EL (cell line): ENCODE measurements at places on chromosomes 7 and 10.
A peak's percentile ranks its signal among the peaks of the same experiment; 100 is the strongest.

DNA sequence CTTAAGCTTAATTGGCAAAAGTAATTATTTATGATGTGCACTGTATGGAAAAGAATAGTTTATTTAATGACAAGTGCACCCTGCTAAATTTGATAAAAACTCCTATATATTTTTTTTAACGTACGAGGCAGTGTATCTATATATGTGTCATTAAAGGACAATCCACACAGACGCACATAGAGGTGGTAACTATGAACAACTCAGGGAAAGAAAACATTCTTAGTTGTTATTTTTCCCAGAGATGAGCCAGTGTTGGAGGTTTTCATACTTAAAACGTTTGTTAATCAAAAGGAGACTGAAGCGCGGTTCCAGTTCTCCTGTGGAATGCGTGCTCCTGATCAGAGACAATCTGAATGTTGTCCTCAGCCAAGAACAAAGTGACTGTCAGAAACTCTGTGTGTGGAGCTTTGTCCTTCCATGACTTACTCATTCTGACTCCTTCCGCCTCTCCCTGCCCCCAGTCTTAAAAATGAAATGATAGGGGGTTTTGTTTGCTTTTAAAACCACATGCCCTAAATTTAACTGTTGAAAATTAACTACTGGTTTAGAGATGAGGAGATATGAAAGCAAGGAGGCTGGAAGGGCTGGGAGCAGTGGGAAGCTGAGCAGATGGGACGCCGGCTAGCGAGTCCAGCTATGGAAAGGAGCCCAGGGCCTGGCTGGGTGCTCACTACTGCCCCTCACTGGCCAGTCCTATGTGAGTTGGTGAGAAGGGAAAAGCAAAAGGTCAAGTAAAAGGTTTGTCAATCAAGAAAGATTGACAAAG is 99.6 kb downstream of the SVIL start:
- peak; percentile 83 for DNase-seq

DNA sequence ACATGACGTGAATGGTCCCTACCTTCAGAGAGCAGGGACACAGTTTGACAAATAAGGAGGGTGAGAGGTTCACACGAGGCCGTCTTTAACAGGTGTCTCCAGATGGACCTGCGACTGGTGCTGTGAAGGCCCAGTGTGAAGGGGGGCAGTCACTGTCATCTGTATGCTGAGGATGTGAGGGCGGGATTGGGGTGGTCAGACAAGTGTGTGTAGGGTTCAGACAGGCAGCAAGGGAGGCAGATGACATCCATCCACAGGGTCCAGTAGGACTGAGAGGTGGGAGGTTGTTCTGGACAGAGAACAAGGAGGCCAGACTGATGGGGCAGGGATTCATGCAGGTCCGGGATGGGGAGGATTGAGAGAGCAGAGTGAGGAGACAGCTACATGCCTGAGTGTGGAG is 232.6 kb upstream of the GPR26 start:
- no peak for DNase-seq

DNA sequence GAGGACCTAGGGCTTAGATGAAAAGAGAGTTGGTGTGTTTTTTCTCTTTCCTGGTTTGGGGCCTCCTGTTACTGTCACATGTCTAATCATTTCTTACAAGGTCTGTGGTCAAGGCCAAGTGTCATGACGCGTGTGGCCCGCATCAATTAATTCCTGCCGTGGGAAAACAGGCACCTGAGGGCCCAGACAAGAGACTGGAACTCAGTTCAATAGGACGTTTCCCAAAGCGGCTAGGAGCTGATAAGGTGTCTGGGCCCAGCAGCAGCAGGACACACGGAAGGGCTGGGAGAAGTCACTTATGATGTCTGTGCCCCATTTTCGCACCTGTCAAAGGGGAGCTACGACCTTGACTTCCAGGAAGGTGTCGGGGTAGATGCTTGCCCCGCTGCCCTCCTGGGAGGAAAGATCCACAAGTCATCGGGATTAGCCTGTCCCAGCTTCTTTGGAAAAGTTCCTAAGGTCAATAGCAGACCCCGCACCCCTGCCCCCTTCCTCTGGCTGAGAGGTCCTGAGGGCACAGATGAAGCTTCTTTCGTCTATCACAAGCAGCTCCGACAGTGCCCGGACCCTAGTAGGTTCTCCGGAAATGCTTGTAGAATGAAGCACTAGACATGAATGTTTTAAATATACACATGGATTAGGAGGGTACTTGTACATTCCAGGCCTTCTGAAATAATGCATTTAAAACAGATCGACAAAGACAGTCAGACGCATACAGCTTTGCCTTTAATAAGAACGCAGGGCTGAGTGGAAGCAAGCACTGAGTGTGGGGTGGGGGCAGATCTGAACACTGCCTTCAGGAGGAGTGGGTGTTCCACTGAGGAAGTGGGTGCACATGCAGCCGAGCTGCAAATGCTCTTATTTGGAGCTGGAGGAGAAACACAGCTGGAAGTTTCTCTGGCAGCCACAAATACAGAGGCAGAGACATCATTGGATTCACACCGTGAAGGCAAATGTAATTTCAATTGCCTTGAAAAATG is 237.5 kb upstream of the GRB10 start:
- DNase-seq = peak; percentile 57

DNA sequence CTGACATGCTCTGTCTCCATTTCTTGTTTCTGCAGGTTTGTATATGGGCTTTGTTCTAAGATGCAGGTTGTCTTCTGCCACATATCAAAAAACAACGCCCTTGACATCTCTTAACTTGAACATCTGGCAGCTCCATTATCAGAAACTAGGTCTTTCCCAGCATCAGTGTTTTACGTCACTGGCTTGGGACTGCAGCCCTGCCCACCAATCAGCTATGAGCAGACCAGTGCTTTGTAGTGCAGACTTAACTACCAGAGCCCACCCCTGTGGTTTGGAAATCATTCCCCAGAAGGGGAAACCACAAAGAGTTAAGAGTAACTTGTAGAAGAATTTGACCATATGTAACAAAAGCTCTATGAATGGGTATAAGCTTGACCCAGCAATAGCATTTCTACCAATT is 132.4 kb downstream of the SEPTIN14 start:
- no peak for DNase-seq

DNA sequence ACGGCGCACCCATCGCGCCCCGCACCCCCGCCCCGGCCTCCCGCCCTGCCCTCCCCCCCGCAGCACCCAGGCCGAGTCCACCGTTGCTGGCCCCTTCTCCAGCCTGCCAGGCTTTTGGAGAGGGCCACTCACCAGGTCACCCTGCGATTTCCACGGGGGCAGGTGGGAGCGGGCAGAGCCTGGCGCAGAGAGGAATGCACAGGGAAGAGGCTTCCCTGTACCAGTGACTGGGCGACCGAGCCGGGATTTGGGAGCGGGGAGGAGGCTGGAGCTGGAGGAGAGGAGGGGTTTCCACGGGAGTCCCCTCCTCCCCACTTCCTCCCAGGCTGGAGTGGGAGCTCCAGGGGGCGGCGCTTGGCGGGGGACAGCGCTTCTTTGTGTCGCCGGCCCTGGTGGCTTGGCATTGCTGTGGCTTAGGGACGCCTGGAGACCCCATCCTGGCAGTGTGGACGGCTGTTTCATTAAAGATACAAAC is 19.3 kb downstream of the TCAF1 start:
- peak; percentile 72 for DNase-seq

DNA sequence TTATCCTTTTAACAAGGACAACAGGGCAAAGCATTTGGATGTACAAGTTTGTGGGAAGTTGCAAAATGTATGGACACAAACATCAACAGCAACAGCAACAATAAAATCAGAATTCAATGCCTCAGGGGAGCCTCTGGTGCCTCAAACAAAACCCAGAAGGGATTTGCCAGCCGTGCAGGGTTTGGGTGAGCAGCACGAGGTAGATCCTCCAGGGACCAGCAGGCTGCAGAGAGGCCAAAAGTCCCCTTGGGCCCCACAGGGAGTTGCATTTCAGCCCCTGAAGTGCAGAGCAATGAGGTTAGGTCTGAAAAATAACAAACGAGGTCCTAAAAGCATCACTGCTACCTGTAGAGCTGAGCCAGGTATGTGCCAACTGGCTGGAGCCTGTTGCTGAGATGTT is 51.7 kb upstream of the CPXM2 start:
- no peak for DNase-seq

DNA sequence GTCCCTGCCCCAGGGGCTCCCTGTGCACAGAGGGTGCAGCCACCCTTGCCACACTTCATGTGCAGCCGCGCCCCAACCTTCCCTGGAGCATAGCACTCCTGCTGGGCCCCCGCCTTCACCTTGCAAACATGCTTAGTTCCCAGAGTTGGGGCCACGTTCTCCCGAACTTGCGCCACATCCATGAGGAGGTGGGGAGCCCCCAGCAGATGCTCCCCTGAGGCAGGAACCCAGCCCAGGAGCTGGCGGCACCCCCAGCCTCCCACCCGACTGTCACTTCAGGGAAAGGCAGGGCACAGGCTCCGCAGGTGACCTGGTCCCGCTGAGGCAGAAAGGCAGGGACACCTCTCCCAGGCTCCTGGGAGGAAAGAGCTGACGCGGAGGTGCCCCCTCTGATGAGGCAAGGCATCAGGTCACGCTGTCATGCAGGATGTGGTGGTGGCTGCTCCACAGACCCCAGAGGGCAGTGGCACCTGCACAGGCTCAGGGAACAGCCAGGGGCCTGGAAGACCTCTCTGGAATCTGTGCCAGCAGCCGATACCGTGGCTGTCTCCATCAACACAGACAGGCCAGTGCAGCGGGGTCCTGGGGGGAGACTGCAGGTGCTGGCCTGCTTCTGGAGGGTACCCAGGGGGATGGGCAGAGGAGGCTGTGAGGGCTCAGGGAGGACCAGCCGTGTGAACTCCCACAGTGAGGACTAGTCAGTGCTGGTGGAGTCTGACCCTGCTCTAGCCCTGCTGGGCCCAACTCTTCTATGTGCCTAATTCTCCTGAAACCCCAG is 221.3 kb downstream of the MAD1L1 start:
- no peak for DNase-seq

DNA sequence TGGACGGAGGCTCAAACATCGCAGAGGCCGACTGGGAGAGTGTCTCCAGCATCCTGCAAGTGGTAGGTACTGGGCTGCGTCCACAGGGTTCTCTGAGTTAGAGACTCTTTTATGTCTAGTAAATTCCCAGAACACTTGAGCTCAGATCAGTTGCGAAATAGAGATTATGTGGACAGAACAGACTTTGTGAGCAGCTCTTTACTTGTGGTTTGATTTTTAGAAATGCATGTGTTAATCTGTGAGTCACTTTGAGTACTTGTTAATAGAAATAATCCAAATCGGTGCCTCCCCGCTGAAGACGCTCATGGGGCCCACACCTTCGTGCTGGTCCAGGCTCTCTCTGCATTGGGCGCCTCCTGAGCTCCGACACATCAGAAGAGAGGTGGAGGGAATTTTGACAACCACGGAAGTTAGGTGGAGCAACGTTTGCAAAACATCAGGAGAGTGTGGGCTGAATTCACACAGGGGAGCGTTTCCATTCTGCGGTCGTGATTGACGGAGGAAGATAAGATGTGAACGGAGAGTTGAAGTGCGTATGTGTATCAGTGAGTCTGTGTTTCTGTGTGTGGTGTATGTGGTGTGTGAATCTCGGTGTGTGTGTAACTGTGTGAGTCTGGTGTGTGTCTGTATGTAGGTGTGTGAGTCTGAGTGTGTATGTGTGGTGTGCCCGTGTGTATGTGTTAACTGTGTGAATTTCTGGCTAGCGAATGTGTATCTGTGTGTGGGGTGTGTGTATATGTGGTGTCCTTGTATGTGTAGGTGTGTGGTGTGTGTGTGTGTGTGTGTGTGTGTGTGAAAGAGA is 32.1 kb downstream of the PFKP start:
- DNase-seq = peak; percentile 29

GRCh38 chr7:3020416-3020815 is 23.3 kb downstream of the CARD11 start:
- DNase-seq = no peak
